Activated naive CD8-positive, alpha-beta T cell treated with anti-CD3 and anti-CD28 coated beads, Interleukin-2, amount 10 ng/mL, durations not matched to agents 7 days and 5 days (primary cell): ENCODE measurements at places on chromosomes 6 and 20. TPM values are rescaled to one million over a fixed set of nuclear protein-coding genes. Genes with fewer than 3 reads are reported as not detected.

GRCh38 chr6:35522660-35523658 is 10.3 kb upstream of the TULP1 start:
- peak; percentile 78 for DNase-seq

DNA sequence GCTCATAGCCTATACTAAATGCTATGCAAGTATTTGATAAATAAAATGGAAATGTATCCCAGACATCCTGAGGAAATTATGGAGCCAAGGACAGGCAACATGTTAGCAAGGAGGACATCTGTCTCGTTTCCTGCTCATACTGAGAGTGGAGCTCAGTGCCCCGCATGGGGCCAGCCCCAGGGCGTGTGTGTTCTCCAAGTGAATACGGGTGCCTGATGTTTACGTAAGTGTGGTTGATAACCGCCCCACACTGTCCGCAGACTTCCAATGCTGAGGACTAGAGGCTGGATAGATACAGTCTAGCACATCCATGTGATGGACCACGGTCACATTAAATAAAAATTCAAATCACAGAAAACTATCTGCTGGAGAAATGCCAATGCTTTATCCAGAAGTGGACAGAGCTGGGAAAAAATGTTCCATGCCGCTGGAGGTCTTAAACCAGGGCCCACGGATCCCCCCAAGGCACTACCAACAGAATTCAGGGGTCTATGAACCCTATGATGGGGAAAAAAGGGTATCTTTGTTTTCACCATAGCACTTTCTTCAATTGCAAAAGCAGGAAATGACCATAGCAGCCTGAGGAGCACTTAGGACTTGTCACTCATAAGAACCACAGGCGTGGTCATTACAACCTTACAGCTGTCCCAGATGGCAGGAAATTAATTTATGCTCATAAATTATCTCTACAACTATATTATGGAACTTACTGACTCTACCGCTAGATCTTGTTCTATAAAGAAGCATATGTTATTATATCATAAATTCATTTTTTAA is 24.9 kb downstream of the TGM2 start:
- DNase-seq, result no peak

DNA sequence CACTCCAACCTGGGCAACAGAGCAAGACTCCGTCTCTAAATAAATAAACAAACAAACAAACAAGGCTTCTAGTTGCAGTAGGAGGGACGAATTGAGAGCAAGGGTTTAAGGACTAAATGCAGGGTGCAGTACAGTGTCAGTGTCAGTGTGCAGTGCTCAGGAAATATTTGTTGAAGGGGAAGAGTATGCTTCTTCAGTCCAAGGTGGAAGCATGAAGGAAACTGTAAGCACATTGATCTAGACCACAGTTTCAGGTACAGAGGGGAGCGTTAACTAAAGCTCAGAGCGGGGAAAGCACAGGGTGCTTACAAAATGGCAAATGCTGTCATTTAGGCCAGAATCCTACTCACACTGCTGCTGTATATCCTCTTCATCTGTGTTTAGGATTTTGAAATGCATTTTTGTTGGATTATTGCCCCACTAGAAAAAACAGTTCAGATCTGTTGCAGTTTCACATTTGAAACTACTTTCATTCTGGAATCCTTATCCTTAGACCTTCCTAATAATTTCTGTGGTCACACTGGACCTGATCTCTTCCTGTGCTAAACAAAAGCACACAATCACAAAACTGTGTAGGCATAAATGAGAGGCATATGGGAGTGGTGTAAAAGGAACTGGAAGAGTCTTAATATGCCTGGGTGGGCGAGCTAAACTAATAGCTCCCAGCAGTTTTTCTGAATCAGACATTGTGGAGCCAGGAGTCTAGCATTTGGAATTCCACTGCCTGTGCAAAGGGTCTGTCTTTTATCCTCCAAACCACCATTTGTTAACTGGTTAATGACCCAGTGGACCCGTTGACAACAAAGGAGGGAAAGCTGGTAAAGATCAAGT is 41.4 kb downstream of the CBFA2T2 start:
- DNase-seq, result no peak

GGTLC1 gene
- not detected for total RNA-seq

DNA sequence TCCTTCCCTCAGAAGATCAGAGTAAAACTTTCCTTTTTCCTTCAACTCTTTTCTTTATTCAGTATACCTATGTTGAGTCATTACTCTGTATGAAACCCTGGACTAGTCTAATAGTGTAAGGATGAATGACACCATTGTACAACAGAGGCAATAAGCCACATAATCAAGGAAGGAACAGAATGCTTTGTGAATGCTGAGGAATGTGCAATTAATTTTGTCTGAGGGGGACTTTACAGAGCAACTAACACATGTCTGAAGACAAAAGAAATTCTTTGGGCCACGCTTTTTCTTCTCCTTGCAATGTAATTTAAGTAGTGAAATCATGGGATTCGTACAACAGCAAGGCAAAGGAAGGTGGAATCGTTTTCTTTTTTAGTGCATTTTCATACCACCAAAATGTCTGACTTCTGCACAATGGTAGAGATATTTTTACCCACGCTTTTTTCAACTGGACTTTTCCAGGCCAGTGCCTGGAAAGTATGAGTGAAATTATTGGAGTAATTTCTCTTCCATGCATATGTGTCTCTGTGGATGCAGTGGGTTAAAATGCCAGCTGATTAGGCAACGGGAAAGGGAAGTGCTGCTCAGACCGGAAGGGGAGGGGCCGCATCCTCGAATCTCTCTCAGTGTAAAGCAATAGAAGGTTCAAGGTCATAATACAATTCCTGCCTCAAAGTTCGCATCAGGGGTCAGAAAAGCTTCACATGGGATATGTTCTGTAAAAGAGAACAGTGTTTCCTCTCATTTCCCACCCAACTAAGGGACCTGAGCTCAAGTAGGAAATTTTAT is 89.9 kb upstream of the MTHFD1L start:
- no peak for DNase-seq

TRIM40 gene
- total RNA-seq, result not detected

DNA sequence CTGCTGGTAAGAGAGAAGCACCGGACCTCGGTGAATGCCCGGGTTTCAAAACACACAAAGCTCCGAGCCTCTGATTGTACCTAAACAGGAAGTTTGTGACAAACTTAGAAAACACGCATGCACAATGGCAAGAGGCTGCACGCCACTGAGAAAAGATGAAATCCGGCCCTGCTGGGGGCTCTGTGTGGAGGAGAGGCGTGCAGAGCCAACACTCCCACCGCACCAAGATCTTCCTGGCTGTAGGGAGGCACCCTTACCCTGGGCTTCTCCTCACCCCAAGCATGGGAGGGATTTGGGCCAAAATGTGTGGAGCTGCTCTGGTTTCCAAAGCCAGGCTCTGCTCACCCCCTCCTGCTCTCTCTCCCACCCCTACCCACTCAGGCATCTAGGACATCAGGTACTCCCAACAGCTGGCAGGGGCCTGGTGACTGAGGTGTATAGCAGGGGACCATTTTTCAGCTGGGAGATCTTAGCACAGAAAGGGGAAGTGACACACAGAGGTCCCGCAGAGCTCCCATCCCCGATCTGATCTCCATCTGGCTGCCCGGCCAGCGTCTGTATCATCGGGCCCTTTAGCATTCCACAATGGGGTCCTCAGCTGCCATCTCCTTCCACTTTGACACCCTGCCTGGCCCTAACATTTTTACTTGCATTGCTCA is 84.2 kb downstream of the TRERF1 start:
- peak; percentile 43 for DNase-seq

FAM50B gene
- total RNA-seq, result 11.2 TPM

- no peak for DNase-seq
Observed at GRCh38 chr20:34237942-34238341, 3.3 kb upstream of the ASIP start.

LHFPL5 gene
- not detected for total RNA-seq

- no peak for DNase-seq
Observed at GRCh38 chr20:2948968-2949367, 75.7 kb downstream of the PTPRA start.

DNA sequence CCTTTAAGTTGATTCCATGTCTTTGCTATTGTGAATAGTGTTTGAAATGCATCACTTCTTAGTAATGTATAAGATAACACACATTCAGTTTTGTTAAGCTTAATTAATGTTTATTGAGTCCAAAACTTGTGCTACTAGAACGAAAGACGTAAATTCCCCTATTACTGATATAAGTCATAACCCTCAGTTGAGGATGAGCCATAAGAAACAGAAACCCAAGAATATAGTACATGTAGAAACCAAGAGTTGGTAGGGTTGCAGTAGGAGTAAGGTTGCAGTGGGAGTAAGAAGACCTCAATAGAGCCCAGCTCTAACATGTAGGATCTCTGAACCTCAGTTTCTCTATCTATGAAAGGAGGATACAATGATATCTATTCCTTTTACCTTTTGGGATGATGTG is 19.3 kb downstream of the CITED2 start:
- no peak for DNase-seq

- DNase-seq, result no peak
Observed at GRCh38 chr20:58570204-58570859, 55.1 kb upstream of the APCDD1L start.

DNA sequence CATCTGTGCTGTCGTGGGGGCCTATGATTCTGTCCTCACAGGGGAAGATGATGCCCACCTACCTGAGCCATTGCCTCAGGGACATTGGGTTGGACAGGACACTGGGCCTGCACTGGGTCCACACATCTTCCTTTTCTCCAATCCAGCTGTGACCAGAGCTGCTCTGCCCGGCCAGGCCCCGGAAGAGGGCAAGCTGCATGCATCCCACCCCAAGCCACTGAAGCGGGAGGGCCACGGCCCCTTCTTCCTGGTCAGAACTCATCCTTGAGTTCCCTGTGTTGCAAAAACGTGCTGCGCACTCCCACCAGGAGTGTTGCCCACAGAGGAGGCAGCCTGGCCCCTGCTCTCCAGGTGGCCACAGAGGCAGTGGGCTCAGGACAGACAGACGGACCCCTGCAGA is 38.2 kb downstream of the SPDEF start:
- DNase-seq, result no peak

DNA sequence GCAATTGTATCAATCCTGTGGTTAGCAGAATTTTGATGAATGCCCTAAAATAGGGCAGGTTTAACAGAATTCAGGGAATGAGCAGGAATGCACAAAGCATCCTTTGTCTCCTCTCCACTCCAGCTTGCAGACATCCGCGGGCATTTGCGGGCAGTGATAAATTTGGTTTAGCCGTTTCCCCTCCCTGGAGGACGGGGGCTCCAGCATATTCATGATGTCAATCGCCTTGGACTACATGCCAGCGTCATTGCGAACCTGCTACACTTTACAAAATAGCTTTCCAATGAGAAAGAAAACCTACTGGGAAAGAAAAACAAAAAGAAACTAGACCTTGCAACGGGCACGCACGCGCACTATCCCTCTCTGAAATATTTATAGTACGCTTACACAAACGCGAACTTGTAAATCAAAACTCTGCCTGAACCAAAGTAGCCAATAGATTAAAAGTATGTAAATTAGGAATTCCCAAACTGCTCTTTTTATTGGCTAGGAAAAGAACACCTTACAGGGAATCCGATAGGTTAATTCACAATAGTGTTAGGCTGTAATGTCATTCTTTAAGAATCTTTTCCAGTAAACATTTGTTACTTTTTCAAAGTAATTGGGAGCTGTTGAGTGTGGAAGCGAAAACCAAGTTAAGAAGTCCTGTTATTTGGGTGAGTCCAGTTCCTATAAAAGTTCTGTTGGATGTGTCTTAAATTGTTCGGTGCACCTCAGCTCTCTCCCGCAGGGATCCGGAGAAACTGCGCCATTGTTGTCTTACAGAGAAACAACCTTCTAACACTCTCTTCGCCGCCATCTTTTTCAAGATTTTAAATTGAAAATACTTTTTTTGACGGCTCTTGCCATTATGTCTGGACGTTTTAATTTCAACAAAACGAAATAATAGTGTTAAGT is 136.7 kb downstream of the HFE start:
- peak; percentile 59 for DNase-seq

- DNase-seq, result no peak
Observed at GRCh38 chr6:104402572-104402971, 457.1 kb downstream of the HACE1 start.

ABHD16A gene
- total RNA-seq, result 64.0 TPM

- no peak for DNase-seq
Observed at GRCh38 chr6:5203546-5203945, 57.2 kb downstream of the LYRM4 start.

DNA sequence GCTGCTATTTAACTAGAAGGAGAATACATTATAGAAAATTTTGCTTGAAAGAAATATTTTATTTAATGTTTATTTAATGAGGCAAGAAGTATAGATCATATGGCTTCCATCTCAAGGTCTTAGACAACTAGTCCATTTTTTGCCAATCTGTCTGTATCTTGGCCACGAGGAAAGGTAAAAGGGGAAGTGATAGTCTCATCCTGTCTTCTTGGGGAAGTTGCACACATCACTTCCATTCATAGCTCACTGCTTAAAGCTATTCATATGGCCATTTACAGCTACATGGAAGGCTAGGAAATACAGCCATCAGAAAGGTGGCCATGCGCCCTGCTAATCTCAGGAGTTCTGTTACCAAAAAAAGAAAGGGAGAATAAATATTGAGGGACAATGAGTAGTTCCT is 50.8 kb downstream of the METTL24 start:
- DNase-seq, result no peak

DNA sequence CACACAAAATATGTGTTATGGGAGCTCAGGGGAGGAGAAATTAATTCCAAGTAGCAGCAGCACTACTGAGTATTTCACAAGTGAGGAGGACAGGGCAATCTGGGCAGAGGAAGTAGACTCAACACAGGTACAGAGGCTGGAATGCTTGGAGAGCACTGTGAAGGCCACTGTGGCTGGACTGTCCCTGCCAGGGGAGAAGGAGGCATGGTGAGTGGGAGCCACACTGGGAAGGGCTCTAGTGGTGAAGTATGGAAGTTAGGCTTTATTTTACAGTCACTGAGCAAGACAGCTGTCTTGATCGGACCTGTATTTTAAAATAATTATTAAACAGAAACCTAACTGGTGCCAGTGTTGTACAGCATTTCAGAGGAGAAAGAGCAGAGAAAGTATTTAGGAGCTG is 28.8 kb downstream of the FAM229B start:
- no peak for DNase-seq

GRCh38 chr6:4606821-4607704 is 169.1 kb upstream of the CDYL start:
- DNase-seq, result no peak

- DNase-seq, result no peak
Observed at GRCh38 chr20:11375966-11376365, 541.7 kb upstream of the BTBD3 start.

GRCh38 chr20:9262653-9263194 is 193.8 kb downstream of the PLCB4 start:
- no peak for DNase-seq
